M059J (cell line): ENCODE measurements at places on chromosomes 3 and 15.
A peak's percentile ranks its signal among the peaks of the same experiment; 100 is the strongest.

DNA sequence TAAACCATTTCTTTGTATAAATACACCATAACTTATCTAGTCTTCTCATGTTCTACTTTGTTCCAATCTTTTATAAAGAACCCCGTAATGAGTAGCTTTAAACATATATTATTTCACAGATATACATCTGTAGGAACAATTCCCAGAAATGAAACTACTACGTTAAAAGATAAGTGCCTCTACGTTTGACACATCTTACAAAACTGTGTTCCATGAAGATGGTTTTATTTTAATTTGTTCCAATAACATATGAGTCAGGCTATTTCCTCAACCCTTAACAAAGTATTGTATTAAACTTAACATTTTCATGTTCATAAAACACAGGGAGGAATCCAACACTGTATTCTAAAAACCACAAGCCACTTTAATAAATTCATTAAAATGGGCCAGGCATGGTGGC is 52.9 kb downstream of the TRPM7 start:
- no peak for DNase-seq

- peak; percentile 17 for DNase-seq
These were observed 35.6 kb upstream of the PPP4R2 start for GRCh38 chr3:72960812-72961518.

DNA sequence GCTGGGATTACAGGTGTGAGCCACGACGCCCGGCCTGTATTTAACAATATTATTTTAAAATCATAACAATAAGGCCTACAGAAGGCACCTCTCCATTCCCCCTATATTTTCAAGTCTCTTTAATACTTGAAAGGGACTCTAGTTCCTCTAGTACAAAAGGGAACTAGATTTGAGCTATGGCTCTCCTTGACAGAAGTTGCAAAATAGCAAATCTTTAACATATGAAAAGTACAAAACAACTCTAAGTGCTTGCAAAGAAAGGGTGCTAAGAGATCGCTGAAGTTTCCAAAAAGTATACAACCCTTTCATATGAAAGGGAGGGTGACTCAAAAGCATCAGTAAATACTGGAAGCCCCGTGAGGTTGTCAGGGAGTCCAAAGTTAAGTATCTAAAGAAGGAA is 23.8 kb downstream of the AP3S2 start:
- no peak for DNase-seq

- DNase-seq: no peak
These were observed 25.0 kb upstream of the GOLGA6L2 start for GRCh38 chr15:23472033-23472432.

DNA sequence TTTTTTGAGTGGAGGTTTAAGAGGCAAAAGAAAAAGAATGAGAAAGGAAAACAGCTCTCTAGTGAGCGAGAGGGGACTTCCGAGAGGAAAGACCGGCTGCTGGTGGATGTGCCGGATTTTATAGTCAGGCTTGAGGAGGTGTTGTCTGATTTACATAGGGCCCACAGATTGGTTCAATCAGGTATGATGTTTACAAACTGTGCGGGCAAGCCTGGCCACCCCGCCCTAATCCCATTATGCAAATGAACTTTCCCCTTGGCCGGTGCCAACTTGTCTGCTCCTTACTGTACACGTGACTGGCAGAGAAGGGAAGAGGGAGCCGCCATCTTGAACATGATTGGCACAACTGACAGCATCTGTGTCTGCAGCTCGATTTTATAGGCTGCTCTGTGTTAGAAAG is 44.7 kb downstream of the FAM43A start:
- peak; percentile 93 for DNase-seq

DNA sequence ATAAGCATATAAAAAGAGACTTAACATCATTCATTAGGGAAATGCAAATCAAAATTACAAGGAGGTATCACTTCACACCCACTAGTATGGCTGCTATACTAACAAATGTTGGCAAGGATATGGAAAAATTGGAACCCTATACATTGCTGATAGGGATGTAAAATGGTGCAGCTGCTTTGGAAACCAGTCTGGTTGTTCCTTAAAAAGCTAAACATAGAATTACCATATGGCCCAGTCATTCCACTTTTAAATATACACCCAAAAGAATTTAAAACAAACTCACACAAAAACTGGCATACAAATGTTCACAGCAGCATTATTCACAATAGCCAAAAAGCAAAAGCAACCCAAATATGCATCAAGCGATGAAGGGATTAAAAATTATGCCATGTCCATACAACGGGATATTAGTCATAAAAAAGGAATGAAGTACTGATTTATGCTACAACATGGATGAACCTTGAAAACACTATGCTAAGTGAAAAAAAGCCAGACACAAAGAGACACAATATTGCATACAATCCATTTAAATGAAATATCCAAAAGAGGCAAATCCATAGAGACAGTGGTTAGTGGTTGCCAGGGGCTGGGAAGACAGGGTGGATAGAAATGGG is 118.3 kb downstream of the OSBPL10 start:
- no peak for DNase-seq

DNA sequence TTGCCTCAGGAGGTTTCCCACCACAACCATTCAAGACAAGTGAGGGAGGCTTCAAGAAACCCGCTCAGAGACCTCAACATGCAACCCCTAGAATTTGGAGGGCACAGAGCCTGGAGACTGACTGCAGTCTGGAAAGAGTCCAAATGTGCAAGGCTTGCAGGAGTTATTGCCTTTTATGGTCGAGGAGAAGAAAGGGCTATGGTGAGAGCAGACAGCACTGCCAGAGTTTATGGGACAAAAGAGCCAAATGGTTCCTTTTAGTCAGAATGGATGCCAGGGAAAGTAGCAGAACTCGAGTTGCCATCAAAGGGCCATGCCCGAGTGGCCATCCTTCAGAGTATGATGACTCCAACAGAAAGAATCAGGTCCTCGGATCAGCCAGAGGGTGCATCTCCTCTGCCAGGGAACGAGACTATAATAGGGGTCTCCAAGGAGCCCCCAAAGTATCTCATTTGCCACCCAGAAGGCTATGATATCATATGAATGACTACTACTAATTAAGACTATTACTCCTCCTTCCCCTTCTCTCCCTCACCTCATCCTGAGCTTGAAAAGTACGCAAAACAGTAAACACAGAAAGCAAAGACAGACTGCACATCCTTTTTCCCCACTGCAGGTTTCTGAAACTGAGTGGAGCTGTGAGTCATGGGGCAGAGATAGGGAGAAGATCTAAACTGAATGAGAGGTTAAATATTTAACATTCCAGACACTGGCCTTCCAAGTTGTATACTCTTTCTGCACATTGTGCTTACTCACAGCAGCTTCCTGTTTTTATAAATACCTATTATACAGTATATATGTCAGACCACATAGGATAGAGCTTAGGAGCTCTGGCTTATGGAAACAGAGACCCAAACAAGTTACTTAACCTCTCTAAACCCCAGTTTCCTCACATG is 33.9 kb upstream of the TMCO5A start:
- DNase-seq: peak; percentile 72

- DNase-seq: no peak
These were observed 725 bp downstream of the CHL1 start for GRCh38 chr3:197149-197827.
